ENCODE measurements at places on chromosomes 6 and 20.

- no peak for DNase-seq
Observed at GRCh38 chr6:40999569-40999968, 39.5 kb downstream of the UNC5CL start.

DNA sequence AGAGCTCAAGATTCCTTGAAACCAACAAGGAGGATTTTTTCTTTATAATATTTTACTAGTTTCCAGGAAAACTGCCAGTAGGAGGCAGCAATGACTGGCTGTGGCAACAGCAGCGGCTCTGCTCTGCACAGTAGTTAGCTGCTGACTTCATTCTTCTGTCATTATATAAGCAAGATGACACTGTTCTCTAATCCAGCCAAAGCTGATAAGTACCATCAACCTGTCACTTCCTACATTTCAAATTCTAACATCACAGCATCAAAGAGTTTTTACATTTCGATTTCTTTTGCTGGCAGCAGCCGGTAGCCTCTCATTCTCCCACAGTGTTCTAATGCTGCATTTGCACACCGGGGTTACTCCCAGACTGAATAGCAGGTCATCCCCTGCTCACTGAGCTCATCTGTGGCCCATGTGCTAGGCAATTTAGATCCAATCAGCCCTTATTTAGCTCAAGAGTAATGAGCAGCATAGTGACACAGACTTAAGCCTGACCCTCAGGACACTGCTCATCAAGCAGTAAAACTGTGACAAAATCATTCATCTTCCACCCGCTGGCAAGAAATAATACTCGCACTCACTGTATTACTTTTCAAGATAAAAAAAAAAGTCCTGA is 67.8 kb downstream of the MMS22L start:
- DNase-seq: no peak

- no peak for DNase-seq
Observed at GRCh38 chr6:50891290-50891689, 72.6 kb downstream of the TFAP2B start.

GRCh38 chr6:141395443-141396008 is 737.2 kb upstream of the GJE1 start:
- DNase-seq: no peak

- no peak for DNase-seq
Observed at GRCh38 chr6:134372603-134373281, 54.8 kb upstream of the SGK1 start.

- no peak for DNase-seq
Observed at GRCh38 chr6:107066697-107067659, 39.0 kb downstream of the MTRES1 start.

GRCh38 chr6:30837870-30838269 is 46.4 kb upstream of the DDR1 start:
- no peak for DNase-seq

GRCh38 chr6:125950293-125950692 is 6.3 kb upstream of the HINT3 start:
- no peak for DNase-seq

DNA sequence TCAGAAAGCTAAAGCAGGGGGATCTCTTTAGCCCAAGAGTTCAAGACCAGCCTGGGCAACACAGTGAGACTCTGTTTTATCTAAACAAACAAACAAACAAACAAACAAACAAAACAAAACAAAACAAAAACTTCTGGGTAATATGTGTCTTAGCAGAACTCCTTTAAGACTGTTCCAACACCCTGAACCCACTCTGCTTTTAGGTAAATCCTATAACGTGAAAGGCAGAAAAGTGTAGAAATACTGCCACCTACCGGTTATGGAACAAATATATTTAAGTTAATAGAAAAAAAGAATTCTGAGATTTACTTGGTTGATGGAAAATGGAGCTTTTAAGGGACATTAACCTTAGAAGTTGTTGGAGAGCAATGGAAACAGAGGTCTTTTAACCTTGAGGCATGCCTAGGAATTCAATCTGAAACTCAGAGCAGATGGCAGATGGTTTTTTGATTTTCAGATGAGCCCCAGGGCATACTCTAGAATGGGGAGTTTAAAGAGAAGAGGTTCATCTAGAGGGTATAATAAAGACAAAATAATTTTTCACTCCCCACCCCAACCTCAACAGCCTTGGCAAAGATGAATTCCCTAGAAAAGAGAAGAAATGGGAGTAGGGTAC is 38.5 kb downstream of the SOD2 start:
- DNase-seq: no peak

- no peak for DNase-seq
Observed at GRCh38 chr6:14092838-14093789, 24.5 kb upstream of the CD83 start.

DNA sequence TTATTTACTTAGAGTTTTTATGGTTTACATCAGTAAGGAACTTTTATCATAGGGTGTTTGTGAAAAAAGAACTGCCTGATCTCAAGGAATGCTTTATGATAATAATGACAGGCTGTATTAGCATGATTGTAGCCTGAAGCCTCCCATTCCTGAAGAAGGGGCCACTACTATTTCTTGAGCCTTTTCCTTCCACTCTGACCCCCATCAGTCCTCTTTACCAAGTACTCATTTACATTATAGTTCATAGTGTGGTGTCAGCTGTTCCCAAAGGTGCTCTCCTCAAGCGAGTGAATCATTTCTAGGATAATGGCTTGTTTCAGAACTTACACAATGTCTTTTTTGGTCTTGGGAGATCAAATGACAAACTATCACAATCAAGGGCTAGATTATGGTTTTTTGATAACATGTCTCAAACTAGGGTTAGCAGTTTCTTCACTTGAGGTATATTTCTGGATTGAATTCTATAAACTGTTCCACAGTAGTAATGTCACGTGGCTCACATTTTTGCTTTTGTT is 283.6 kb downstream of the CDKAL1 start:
- DNase-seq: no peak

DNA sequence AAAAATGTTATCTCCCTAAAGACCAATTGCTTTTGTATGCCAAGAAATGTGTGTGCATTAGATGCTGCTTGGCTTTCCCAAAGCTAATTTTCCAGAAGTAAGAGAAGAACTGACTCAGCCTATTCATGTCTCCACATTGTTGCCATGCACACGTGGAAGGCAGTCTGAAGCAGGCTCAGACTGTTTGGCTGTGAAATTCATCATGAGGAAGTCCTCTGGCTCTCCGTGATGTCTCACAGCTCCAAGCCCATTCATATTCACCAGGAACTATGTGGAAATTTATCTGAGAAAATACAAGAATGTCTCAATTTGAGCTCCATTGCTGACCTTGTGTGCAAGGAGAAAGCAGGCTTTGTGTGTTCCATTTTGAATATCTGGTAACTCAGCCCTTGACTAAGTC is 1022.2 kb upstream of the GJE1 start:
- no peak for DNase-seq

DNA sequence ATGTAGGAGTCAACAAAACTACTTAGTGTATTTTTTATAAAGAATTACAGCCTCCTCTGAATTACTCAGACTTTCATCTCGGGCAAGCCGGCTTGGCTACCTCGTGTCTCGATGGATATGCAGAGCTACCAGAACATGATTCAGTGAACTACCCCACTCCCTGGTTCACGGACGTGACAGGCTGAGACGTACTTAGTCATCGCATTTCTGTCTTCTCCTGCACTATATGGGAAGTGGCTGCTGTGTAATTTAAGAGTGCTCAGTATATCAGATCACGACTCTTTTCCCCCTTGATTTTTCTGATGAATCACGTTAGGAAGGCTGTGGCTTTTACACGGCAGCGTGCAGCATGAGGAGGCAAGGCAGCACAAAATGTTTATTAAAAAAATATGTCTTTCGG is 302.7 kb upstream of the ZFP64 start:
- peak; percentile 70 for DNase-seq

DNA sequence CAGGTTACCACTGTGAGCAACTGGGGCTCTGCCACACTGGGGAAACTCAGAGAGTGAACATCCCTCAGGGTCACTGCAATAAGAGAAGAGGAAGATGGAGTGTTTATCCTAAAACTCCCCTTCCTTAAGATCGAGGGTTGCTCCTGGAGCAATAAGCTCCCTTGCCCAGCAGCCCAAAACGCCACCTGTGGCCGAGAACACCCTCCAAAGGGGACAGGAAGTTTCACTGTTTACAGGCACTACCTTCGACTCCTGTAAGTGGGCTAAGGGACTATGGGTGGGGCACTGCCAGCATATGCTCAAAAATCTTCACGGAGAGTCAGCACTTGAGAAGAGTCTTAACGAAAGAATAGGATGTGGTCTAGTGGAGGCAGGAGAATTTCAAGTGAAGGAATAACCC is 132.5 kb downstream of the FAXC start:
- no peak for DNase-seq

DNA sequence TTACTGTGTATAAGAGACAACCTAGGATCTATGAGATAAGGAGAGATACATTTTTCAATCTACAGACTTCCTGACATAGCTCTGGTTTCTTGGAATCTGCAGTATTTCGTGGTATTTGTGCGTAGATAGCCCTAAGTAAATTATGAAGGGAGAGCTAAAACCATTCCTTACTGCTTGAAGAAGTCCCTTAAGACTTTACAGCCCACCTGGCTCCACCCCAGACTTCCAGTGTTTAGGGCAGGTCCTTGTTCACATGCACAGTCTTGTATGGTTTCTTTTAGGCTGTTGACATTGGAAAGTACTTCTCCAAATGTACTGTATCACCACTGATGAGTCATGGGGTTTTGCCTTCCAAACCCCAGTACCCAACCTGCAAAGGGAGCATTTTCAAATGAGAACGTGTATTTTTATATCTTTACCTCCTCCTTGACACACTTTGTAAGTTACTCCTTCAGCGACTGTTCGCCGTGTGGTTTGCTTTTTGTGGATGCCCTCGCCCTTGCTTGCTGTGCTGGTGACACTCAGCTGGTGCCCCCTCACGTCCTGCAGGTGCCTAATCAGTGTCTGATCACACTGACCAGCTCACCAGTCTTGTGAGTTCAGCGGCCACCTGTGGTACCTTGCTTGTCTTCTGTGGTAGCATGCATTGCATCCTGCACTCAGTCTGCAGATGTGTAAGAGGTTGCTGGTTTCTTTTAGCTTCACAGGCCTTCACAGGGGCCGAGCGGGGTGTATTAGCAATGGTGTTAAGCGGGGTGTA is 73.3 kb downstream of the IGF2R start:
- no peak for DNase-seq

- no peak for DNase-seq
Observed at GRCh38 chr20:56625837-56626236, 3.3 kb upstream of the TFAP2C start.

- DNase-seq: no peak
Observed at GRCh38 chr6:17297271-17298080, 16.3 kb downstream of the RBM24 start.

DNA sequence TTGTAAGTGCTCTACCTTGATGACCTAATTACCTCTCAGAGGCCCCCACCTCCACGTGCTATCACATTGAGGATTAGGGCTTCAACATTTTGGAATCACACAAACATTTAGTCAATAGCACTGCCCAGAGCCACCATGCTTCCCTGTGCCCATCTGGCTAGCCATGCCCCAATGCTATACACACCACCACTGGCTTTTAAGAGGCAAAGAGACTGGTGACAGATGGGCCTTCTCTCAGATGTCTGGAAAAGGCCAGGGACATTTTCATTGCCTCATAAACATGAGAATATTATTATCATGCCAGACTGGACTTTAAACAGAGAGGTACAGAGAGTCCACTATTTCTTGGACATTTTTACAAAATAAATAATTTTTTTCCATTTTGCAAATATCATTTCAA is 29.8 kb downstream of the TRMT6 start:
- DNase-seq: no peak

- no peak for DNase-seq
Observed at GRCh38 chr20:50992336-50992732, 30.6 kb downstream of the KCNG1 start.

GRCh38 chr20:62886709-62887058 is 25.1 kb upstream of the TCFL5 start:
- DNase-seq: no peak

DNA sequence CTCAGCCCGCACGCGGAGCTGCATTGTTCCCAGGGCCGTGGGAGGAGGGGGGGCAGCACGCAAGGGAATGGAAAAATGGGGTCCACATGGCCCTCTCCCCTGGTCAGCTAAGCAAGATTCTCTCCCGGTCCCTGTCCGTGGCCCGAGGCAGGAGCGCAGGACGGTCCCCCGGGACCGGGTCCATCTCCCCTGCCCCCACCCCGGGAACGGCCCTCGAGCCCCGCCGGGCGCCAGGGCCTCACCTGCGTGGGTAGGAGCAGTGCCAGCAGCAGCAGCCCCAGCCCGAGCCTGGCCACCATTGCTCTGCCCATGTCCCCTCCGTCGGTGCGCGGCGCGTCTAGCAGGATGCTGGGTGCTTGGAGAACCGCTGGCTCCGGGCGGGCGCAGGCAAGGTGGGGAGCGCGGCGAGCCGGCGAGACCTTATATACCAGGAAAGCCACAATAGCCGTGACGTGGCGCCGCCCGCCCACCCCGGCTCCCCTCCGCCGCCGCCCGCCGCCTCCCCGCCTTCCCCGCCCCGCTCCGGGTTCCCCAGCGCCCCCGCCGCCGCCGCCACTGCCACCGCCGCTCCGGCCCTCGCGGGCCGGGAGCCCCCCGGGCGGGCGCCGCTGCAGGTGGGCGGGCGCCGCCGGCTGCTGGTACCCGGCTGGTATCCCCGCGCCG is at the start of gene CD24:
Gene CD24 (minus strand): TSS at position 394 of the 663 bp plus-strand sequence. CDS start 83 bp downstream, at position 311.
- peak; percentile 19 for DNase-seq

GRCh38 chr6:81812401-81812800 is 59.9 kb upstream of the TENT5A start:
- DNase-seq: no peak

DNA sequence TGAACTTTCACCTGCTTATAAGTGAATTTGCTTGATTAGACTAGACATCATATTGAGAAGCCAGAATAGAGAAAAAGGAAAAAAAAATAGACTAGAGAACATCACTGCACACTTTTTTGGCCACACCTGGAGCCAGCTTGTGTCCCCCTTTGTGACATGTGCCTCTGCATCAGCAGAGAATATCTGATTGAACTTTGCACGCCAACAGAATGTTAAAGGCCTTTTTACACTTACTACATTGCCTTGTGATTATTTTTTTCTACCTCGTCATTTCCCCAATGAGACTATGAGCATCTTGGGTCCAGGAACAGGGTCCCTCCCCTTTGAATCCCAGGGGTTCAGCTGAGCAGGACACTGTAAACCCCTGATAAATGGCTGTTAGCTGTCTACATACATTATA is 17.2 kb upstream of the ZNF133 start:
- no peak for DNase-seq

DNA sequence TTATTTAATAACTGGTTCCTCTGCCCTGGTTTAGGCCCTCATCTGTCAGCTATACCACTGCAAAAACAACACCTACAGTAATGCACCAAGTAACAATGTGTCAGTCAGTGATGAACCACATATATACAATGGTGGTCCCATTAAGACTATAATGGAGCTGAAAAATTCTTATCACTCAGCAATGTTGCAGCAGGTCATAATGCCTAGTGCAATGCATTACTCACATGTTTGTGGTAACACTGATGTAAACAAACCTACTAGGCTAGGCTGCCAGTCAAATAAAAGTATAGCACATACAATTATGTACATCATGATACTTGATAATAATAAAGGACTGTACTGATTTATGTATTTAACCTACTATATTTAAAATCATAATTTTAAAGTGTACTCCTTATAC is 31.3 kb downstream of the RARS2 start:
- DNase-seq: no peak
